Right lung (tissue), 10 donors: ENCODE measurements at places on chromosomes 1 and 21. TPM values are rescaled to one million over a fixed set of nuclear protein-coding genes. Genes with fewer than 3 reads are reported as not detected.

- DNase-seq = no peak
Measured at GRCh38 chr1:100298512-100298911, 32.5 kb downstream of the RTCA start.

GRCh38 chr1:28021064-28021463, 61.3 kb downstream of the XKR8 start:
- DNase-seq = no peak

The EXTL1 gene
- 0.96 TPM for polyA plus RNA-seq

The KLF17 gene
- polyA plus RNA-seq = 0.08 TPM

- DNase-seq = no peak
Measured at GRCh38 chr1:92444351-92444750, 42.4 kb downstream of the GFI1 start.

The FCRL2 gene
- 0.17 TPM for polyA plus RNA-seq

GRCh38 chr1:32813941-32814739, 3.0 kb downstream of the YARS1 start:
- no peak for DNase-seq

- peak; percentile 63 for DNase-seq
Measured at GRCh38 chr1:160726498-160727315, 12.3 kb upstream of the SLAMF7 start.

GRCh38 chr1:161013488-161014230, 7.3 kb downstream of the F11R start:
- peak; percentile 90 for DNase-seq

DNA sequence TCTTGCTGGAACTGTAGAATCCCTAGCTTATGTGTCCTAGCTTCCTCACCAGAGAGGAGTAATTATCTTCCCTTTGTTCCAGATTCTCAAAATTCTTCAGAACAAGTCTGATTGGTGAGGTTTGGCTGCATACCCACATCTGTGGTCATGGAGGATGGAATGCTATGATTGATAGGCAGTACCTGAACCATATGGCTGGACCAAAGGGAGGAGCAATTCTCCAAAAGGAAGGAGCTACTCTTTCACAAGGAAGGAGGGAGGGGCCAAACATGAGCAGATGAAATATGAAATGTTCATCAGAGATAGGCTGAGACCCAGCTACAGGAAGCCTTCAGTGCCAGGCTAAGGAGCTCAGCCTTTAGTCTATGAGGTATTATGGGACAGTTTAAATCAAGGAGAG, 5.0 kb upstream of the RNF19B start:
- DNase-seq = no peak

DNA sequence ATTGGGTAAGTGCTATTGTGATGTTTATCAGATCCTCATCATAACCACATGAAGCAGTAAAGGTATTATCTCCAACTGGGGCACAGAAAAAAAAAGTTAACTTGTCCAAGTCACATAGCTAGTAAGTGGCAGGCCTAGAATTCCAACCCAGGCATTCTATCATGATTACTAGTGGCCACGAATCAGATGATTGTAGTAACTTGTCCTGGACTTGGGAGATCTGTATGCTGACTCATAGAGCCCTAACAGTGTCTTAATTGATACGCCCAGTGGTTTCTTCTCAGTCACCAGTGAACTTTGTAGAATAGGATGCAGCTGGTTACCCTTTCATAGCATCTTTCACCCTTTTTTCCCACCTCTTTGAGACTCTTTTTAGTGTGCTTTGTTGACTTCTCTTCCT, 91.1 kb upstream of the UBE2U start:
- DNase-seq = no peak

The CFHR3 gene
- polyA plus RNA-seq = 0.31 TPM

- DNase-seq = no peak
Measured at GRCh38 chr1:156742017-156742416, 1.1 kb upstream of the MRPL24 start.

DNA sequence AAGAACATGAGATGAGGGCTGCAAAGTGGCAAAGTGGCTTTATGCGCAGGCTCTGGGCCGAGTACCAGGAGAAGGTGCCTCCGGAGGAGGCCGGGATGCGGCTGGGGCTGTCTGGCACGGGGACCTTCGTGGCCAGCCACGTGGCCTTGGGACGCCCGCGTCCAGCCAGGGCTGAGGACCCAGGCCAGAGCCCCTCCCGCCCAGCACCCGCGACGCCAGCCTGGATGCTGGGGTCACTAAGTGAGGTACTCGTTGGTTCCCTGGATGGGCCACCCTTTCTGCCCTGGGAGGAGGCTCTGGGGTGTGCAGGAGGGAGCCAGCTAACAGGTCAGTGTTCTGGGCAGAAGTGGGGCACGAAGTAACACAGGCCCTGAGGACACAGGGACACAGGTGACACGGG, 12.6 kb downstream of the SCNN1D start:
- DNase-seq = no peak

- DNase-seq = no peak
Measured at GRCh38 chr1:206568256-206568655, 44.0 kb downstream of the EIF2D start.

The WRAP73 gene
- 20.1 TPM for polyA plus RNA-seq

DNA sequence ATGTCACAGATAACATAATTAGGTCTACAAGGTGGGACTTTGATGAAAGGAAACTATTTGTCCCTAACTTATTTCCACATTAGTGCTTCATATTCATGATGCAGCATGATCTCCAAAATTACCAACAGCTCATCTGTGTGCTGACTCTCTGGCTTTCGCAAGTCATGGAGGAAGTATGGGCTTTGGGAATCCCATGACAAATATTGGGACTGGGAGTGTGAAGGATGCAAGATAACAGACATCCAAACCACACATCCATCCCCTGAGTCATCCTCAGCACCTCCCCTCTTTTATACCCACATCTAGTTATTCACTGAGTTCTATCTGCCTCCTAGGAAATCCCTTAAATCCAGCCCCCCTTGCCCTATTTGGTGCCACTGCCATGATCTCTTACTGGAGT, 102.8 kb upstream of the COL24A1 start:
- no peak for DNase-seq

The MX1 gene
- 7.1 TPM for polyA plus RNA-seq

DNA sequence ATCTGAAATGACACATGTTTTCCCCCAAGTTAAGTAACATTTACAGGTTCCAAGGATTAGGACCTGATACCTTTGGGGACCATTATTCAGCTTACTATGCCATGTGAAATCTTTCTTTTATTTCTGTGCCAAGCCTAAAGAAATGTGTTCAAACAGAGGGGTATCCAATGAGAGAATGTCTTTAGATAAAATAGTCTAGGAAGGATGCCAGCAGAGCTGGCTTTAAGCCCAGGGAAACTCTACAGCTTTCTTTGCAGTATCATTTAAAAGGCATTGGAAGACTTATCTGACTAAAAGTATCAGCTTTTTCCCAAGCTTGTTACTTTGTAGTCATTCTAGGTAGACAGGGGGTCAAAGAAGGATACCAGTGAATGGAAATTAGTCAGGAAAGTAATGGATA, 860.4 kb downstream of the PLA2G4A start:
- peak; percentile 76 for DNase-seq

DNA sequence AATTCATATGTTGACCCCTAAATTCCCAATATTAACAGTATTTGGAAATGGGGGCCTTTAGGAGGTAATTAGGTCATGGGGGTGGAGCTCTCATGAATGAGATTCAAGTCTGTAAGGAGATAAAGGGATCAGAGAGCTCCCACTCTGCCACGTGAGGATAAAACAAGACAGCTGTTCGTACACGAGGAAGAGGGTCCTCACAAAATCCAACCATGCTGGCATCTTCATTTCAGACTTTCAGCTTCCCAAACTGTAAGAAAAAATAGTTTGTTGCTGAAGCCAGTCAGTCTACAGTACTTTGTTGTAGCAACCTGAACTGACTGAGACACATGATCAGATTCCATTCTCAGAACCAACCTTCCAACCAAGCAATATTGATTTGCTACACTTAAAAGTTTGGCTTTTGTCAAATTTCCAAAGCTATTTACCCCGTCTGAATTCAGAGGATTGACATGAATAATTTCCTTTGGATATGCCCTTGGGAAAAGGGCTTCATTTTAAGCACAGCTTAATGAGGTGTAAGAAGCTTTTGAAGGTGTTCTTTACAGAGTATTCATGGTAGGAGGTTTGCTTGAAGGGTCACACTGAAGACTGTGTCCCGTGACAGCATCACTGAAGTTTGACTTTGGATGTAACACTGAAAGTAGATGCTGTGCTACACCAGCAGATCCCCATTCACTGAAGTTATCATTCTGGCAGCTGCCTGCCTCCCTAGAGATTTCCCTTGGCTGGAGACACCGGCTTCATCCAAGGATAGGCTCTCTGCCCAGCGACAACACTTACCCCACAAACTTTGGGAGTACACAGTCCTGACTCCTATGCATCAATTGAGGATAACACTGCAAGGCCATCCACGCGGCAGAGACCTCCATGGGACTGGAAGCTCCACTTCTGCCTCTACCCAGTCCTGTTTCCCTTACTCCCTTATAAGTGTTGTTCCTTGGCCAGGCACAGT, 4.9 kb upstream of the OMA1 start:
- peak; percentile 38 for DNase-seq

DNA sequence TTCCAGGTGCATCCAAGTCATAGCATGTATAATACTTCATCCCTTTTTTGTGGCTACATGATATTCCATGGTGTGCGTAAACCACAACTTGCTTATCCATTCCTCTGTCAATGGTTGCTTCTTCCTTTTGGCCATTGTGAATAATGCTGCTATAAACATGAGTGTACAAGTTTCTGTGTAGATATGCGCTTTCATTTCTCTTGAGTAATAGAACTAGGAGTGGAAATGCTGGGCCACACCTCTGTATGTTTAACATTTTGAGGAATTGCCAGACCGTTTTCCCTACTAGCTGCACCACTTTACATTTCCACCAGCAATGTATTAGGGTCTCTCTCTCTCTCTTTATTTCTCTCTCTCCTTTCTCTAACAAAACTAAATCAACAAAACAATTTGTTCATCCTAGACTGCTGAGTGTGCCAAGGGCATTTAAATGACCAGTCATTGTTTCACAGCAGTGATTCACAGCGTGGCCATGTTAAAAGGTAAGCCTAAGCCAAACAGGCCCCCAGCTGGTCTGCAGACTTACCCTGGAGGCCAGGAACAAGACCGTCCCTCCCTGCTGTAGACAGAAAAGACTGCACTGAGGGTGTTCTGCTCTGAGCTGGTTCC, 53.2 kb upstream of the LYST start:
- DNase-seq = no peak

The CCDC27 gene
- polyA plus RNA-seq = 0.10 TPM

DNA sequence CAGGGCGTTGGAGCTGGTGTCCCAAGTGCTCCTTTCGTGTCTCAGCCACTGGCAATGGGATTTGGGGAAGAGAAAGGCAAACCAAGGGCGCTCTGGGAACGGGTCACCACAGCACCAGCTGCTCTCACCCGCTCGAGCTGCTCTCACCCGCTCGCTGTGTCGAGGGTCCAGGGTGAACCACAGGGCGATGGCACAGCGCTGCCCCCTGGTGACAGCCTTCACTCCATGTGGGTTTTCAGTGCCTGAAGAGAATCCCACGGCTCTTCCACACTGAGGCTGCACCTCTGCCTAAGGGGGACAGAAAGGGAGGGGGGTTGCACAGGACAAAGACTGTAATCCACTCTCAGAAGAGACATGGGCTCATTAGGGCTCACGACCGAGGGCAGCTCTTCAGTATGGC, 7.1 kb upstream of the CLDN19 start:
- DNase-seq = peak; percentile 27

The GPR25 gene
- not detected for polyA plus RNA-seq

The HSPB7 gene
- 6.5 TPM for polyA plus RNA-seq

DNA sequence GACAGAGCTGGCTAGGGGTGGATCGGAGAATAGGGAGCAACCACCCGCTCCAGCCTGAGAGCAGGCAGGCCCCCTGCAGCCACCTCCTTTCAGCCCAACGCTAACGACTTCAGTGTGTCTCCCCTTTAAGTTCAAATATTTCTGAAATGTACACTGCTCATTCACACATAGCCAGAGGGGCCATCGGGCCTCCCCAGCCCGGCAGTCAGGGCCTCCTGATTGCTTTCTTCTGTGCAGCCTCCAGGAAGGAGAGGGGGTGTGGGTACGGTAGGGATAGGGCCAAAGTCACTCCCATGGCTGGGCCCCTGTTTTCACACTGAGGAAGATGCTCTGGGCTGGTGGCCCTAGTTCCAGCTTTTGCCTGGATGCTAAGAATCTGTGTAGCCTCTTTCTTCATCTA, 64.8 kb downstream of the EPHB2 start:
- no peak for DNase-seq

DNA sequence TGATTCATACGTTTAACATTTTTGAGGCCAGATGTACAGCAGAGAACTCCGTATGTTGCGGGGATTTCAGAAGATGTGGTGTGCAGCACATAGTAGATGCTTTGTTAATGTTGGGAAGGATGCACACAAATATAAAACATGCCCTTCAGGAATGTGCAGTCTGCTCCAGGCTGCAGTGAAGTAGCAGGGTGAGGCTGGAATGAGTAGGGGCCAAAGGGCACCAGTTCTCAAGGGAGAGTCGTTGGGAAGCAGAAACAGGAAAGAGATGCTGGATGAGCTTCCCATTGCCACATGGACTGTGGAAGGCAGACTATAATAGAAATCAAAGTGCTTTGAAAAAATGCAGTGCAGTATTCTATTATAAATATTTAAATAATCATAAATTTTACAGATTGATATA, 126.9 kb downstream of the NOS1AP start:
- no peak for DNase-seq

DNA sequence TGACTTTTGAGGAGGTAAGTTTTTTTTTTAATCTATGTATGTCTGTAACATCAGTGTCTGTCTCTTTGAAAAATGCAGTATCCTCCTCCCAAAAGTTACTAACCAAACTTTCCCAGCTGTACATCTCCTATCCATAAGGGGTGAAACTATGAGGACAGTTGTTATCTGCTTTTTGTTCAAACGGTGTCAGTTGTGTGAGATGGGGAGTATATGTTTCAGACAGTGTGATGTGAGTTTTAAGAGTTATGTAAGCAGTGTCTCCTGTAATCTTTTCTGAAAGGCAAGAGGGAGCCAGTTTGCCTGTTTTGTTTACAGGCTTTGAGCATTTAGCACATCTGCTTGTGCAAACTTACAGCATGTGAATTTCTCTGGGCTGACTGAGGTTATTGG, 34.8 kb upstream of the CACYBP start:
- no peak for DNase-seq

- no peak for DNase-seq
Measured at GRCh38 chr1:219566951-219567947, 45.7 kb downstream of the ZC3H11B start.

The JTB gene
- 81.7 TPM for polyA plus RNA-seq

The ACTL8 gene
- not detected for polyA plus RNA-seq

- no peak for DNase-seq
Measured at GRCh38 chr1:9809100-9809510, 14.7 kb downstream of the CLSTN1 start.

The FMO4 gene
- polyA plus RNA-seq = 11.8 TPM

GRCh38 chr1:231603598-231604275, 22.9 kb upstream of the DISC1 start:
- DNase-seq = peak; percentile 60
